Left renal cortex interstitium (tissue), 4 donors: ENCODE measurements at places on chromosomes 3 and 15. TPM values are rescaled to one million over a fixed set of nuclear protein-coding genes. Genes with fewer than 3 reads are reported as not detected.

DNA sequence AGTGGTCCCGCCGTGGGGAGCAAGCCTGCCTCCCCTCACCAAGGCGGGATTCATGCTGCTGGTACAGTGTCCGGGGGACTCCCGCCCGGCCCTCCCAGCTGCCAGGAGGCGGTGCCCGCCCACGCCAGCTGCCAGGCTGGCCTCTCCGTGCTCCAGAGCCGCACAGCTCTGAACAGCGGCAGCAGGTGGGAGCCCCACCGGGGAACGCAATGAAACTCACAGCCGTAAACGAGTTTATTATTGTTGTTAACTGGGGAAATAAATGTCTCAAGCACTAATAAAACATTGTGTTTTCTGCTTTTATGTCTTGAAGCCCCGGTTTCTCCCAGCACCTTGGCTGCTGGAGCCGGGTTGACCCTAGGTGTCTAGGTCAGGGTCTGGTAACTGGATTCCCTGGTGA lies 317.7 kb upstream of the TLE3 start:
- DNase-seq, result no peak

- DNase-seq, result no peak
Measured at GRCh38 chr3:69806735-69807438, 67.6 kb downstream of the MITF start.

CX3CR1 gene
- 4.1 TPM for polyA plus RNA-seq

GRCh38 chr3:29226706-29227105 lies 54.2 kb upstream of the RBMS3 start:
- no peak for DNase-seq
